Right renal pelvis (tissue), 4 donors: ENCODE measurements at places on chromosomes 7 and 10.

DNA sequence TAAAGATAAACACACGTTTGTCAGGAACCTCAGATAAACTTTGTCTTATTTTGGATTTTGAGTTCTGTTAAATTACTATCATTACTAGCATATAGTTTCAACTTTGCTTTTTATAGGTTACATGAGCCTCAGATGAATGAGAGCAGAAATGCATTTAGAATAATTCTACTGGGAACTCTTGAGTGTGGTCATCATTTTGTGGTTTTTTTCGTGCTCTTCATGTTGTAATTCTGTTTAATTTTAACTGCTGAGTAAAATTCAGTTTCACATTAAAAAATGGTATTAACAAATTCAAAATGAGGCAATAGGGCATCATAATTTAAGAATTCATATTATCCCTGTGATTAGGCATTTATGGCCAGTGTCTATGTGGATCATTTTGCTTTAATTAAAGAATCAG lies 72.9 kb downstream of the GNAI1 start:
- DNase-seq: no peak

- DNase-seq: no peak
Measured at GRCh38 chr10:127283576-127283975, 87.2 kb upstream of the INSYN2A start.

GRCh38 chr7:134916171-134916883 lies 70.0 kb upstream of the AGBL3 start:
- no peak for DNase-seq

DNA sequence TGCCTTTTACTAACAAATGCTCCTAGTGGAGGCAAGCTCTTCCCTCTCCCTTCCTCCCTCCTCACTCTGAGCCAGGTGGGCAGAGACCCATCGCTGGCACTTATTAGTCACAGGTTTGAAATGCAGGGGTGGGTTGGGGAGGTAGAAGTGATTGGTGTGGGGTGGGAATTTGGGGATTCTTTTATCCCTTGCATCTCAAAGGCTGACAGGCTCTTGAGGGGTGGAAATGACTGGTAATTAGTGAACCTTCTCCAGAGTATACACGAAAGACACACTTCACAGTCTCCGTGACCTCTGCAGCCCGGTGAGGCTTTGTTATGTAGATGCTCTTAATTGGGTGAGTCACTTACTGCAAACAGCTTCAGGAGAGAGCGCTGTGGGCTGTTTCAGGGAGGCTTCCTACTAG lies 13.9 kb upstream of the LRMDA start:
- no peak for DNase-seq

GRCh38 chr10:116888380-116889055 lies 39.2 kb downstream of the ENO4 start:
- DNase-seq: no peak

- DNase-seq: no peak
Measured at GRCh38 chr10:28858646-28859045, 181.3 kb downstream of the BAMBI start.

GRCh38 chr10:128125944-128126764 lies at the start of gene MKI67:
Gene MKI67 (minus strand): TSS chr10:128126423. CDS start chr10:128125667, 756 bp downstream.
- peak; percentile 84 for DNase-seq

DNA sequence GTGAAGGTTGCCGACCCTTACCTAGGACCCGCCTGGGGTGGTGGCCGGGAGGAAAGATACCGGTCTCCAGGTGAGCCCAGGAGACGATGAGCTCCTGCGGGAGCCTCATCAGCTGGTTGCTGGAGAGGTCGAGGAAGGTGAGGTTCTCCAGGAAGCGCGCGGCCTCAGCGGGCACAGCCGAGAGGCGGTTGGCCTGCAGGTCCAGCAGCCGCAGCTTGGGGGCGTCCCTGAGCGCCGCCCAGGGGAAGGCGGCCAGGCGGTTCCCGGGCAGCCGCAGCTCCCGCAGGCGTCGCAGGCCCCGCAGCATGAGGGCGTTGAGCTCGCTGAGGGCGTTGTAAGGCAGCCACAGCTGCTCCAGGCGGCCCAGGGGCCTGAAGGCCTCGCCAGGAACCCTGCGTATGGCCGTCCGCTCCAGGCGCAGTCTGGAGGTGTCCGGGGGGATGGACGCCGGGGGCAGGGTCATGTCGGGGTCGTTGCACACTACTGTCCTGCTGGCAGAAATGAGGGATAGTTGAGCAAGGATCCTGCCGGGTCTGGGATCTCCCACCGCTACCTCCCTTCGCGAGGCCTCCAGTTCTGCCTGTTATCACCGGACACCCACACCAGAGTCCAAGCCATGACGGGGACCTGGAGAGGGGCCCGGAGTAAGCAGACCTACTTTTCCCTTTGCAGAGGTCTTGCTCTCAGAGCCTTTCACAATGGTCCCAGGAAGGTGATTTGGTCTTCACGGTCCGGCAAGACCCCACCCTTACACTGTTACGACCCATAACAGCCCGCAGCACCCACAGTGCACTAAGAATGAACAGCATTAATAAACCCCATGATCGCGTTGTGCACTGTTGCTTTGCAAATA lies 3.9 kb downstream of the LRIT1 start:
- no peak for DNase-seq
